Naive thymus-derived CD8-positive, alpha-beta T cell (primary cell): ENCODE measurements at places on chromosomes 13 and 19.

GRCh38 chr19:55563261-55563690 lies 17.4 kb downstream of the ZNF579 start:
- DNase-seq: no peak

- DNase-seq: no peak
Measured at GRCh38 chr13:27793507-27794367, 1.5 kb downstream of the GSX1 start.

DNA sequence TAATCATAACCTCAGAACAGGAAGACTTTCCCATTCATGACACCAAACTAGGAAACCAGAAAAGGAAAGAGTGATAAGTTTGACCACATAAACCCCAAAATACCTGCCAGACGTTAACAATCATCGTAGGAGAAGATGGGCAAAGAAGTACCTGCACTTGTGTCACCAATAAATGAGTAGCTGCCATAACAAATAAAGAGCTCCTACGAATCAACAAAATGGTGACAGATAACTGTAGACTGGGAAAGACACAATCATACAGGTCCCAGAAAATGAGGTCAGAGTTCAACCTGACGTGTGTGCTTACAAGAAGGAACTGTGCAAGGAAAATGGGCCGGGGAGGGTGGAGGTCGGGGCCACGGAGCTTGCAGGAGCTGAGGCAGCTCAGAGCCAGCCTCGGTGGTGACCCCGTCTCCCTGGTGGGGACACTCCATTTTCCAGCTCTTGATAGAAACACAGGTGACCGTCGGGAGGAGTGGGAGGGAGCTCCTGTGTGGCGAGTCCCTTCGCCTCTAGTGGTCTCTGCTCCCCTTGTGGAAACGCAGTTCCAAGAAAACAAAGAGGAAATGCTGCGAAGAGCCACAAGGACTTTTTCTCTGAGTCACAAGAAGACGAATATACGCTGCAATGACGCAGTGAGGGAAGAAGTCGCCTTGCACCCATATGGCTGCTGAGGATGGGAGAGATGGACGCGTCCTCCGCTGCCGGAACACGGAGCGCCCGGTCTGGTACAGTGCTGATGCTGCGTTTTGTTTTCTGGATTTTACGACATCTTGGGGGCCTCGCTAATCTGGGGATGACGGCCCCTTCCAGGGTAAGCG lies 9.5 kb downstream of the PIP5K1C start:
- no peak for DNase-seq

GRCh38 chr13:48411841-48412531 lies 927 bp downstream of the LPAR6 start:
- no peak for DNase-seq

DNA sequence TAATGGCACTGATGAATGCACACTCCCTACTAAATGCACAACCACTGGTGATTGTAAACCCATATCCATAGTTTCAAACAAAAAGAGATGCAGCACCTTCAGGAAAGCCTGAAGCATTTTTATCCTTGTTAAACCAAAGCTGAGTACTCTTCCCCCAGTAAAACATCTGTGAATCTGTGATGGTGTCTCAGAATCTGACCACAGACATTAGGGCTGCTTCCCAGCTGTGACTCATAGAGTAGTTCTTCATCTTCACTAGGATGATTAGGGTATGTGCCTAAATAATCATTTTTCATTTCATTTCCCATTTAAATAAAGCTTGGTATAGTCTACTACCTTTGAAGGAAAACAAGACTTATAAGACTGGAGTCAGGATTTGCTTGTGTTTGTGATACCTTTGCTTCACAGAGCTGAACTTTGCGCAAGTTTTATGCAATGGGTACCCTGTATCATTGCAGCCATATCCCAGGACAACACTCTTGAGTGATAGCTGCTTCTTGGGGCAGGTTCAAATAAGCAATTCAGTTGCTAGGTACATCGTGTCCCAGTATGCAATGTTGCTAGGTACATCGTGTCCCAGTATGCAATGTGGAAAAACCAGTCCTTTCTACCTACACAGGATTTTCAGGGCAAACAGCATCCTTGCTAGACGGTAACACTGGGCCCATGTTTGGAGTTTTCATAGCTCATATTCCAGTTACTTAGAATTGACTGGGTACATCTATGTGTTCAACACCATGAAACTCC lies 277.1 kb downstream of the IRS2 start:
- DNase-seq: no peak

GRCh38 chr13:39185326-39185725 lies 147.1 kb downstream of the NHLRC3 start:
- DNase-seq: no peak

DNA sequence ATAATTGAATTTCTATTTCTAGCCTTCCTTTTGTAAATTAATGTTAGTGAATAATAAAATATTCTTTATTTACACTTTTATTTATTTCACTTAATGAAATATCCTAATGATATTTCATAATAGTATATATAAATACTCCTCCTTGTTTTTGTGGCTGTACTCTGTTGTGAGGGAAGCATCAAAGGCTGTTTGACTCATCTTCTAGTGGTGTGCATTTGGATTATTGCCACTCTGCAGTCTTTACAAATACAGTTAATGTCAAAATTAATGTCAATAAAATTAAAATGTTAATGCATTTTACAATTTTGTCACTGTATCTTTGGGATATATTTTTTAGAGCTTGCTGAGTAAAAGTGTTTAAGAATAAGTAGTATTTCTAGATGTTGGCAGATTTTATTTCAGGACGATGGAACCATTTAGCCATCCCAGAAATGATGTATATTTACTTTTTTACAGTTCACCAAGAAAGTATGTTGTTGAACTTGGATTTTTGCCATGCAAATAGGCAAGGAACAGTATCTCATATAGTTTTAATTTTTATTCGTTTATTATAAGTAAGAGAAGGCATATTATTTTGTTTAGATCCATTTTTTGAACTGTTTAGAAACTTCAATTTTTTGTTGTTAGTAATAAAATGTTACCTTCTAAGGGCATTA lies 281.2 kb upstream of the SLITRK6 start:
- no peak for DNase-seq

DNA sequence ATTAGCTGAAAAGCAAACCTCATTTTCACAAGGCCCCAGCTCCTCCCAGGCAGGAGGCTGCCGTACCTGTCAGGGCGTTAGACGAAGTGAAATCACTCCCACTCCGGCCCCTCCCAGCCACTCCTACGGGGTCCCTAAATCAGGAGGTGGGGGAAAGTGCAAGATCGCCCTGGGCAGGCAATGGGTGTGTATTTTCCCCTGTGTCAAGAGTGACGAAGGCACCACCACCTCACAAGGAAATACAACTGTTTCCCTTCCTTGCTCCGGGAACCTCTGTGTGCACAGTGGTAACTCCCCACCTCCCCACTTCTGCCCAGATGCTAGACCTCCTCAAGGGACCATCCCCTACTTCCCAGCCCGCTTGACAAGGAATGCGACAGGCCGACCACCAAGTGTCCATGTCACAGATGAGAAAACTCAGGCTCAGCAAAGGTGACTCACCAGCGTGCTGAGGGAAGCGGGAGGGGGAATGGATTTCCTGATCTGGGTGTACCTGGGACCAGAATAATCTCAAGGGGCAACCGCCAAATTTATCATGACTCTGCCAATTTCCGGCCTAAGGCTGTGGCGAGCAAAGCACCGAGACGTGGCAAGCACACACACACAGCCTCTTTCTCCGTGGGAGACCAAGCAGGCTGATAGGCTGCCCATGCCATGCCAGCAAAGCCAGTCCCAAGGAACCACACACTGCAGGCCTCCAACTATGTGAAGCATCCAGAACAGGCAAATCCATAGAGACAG lies 7.3 kb downstream of the PPP6R1 start:
- no peak for DNase-seq

DNA sequence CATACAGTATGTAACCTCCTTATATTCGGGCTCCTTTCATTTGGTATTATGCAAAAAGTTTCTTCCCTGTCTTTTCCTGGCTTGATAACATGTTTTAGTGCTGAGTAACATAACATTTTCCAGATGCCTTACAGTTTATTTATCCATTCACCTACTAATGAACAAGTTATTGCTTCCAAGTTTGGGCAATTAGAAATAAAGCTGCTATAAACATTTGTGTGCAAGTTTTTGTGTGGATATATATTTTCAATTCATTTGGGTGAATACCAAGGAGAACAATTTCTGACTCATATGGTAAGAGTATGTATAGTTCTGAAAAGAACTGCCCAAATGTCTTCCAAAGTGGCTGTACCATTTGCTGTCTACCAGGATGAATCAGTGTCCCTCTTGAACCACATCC lies 360.9 kb downstream of the PCDH17 start:
- no peak for DNase-seq
